Activated CD4-positive, alpha-beta memory T cell treated with anti-CD3 and anti-CD28 coated beads for 36 hours (primary cell): ENCODE measurements at places on chromosomes 5 and 9. TPM values are rescaled to one million over a fixed set of nuclear protein-coding genes. Genes with fewer than 3 reads are reported as not detected.

DNA sequence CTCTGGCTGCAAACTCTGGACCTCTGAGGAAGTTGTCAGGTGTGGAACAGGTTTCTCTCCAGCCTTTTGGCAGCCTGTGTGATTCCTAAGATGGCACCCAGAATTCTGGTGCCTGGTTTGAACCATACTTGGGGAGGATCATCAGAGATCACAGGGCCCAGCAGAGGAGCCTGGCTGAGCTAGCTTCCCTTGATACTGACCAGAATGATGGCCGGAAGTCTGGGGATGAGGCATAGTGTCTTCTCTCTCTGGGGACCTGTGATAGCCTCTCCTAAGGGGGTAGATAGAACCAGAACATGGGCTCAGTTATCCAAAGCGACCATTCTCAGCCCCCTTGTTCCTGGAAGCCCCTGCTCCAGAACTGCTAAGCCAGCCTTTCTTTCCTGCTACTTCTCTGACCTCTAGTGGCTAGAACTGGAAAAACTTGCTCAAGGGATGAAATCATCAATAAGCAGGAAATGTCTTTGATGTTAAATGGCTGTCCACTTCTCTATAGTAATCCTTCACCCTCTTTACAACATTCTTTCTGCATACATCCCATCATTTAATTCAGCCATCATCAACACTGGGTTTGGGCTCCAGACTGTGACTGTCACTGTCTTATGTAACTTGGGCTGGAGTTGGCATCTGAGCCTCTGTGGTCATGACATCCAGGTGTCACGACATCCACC is 55.1 kb downstream of the C9orf152 start:
- no peak for DNase-seq

GRCh38 chr5:125812651-125813050 is 610.6 kb upstream of the GRAMD2B start:
- no peak for DNase-seq

DNA sequence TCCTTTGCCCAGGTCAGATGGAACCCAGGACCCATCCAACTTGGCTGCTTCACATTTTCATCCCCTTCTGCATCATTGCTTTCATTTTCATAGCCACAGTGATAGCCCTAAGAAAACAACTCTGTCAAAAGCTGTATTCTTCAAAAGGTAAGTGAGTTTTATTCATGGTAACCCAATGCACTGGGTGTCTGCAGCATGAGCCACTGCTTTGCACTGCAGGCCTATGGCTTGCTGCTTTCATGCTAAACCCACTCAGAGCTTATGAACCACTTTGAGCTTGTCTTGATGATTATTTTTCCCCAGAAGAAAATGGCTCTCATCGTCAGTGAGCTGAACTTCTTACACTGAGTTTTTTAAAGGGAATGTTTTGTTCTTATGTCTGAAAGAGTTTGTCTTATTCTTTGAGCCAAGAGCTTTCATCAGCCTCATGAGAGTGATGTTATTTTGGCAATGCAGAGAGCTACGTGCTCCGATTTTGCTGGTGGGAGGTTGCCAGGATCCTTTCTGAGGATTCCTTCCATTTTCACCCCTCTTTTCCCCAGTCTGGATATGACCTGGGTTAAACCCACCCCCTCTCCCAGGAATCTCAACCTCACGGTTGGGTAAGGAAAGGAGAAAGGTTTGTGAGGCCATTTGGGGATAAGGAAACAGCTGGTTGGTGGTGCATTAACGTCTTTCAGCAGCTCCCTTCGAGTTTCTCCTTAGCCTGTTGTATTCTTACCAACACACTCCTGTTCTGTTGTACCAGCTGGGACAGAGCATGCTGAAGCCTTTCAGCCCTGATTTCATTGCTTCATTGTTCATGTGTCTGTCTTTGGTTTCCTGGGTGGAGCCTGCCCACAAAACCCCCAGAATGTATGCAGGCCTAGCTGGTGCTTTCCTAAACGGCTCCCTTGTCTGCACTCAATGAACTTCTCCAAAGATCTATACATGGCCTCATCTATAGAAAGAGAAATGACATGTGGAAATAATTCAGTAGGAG is 47.6 kb downstream of the PDCD1LG2 start:
- peak; percentile 65 for DNase-seq

GRCh38 chr9:126166866-126167265 is 159.8 kb upstream of the MVB12B start:
- no peak for DNase-seq

DNA sequence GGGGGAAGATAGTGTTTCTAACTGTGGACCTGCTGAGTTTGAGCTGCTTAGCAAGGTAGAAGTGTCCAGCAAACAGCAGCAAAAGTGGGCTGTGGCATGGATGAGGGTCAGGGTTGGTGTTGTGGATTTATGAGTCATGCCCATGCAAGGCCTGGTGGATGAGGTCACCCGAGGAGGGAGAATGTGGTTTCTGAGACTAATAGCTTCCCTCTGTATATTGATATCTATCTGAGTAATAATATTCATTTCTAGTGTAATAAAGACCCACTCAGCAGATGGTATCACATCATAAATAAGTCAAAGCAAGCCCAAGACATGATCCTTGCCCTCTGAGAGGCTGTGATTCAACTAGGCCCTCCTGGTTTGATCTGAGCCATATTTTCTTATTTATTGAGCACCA is 597.8 kb upstream of the CLINT1 start:
- DNase-seq, result peak; percentile 9

DNA sequence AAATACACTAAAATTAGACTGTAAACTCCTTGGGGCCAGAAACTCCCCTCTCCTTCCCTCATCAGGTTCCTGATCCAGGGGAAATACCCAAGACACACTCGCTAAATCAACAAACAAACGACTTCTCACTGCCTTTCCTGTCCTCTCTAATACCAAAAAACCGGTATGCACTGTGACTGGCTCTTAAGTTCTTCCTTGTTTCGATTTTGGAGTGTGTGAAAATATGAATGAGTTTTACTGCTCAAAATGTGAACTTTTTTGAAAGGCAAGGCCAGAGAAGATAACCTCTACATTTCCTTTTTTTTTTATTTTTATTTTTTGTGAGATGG is 81.1 kb upstream of the EPB41L4B start:
- DNase-seq, result no peak

- no peak for DNase-seq
Measured at GRCh38 chr5:88825584-88826315, 57.2 kb downstream of the MEF2C start.

DNA sequence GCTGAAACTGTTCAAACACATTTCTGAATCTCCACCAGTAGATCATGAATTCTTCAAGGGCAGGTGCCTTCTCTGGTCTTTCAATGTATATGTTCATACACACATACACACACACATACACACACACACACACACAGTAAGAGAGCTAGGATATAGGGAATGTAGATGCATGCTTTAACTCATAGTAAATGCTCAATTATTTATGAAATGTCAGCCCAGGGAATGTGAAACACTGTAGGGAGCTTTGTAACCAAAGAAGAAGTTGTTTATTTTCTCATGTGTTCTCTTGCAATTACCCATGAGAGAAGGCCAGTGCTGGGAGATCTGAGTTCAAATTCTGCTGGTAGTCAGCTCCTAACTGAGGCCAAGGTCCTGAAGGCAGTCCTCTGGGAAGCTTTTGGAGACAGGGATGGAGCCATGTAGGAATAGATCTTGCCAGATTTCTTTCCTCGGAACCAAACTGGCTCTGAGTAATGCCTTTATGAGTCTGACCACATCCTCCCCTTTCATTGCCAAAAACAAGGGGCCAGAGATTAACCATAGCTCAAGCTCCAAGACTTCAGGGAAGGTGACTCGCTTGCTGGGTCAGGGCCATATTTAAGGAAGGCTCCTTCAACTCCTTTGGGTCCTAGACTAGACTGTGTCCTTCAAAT is 487.0 kb upstream of the TNC start:
- no peak for DNase-seq

DNA sequence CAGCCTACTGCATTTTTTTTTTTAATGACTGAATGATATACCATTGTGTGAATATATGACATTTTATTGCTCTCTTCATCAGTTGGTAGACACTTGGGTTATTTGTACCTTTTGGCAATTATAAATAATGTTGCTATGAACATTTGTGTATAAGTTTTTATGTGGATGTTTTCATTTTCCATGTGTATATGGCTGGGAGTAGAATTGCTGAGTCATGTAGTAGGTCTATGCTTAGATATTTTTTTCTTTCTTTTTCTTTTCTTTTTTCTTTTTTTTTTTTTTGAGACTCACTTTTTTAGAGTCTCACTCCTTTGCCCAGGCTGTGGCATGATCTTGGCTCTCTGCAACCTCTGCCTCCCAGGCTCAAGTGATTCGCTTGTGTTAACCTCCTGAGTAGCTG is 32.9 kb upstream of the FAM120AOS start:
- DNase-seq, result no peak

- no peak for DNase-seq
Measured at GRCh38 chr5:107196500-107197059, 474.2 kb downstream of the EFNA5 start.

DNA sequence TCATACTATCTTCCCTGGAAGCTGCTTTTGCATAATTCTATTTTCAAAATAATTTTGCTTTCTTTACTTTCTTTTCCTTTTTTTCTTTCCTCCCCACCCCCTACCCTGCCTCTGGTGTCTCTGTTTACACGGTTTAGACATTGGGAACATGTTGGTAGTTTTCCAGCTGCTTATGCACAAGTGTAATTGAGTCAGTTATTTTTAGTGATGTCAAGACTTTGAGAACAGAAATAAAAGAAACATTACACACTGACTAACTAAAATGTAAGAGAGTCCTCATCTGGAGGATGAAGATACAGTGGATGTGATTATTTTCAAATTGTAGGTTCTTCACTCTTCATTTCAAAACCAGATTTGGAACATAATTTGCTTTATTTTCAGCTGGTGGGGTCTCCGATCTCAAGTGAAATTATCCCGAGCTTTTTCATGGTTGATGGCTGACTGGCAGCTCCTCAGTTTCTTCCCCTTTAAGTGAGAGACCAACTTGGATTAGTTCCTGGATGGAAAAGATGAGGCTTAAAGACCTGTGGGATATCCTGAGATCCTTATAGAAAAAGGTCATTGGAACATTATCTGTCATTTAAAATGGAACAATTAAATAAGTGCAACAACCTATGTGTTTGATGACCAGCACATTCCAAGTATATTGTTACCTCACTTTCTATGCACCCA is 154.4 kb upstream of the ZNF462 start:
- DNase-seq, result no peak

- DNase-seq, result no peak
Measured at GRCh38 chr5:121087560-121087959, 623.5 kb downstream of the PRR16 start.

DNA sequence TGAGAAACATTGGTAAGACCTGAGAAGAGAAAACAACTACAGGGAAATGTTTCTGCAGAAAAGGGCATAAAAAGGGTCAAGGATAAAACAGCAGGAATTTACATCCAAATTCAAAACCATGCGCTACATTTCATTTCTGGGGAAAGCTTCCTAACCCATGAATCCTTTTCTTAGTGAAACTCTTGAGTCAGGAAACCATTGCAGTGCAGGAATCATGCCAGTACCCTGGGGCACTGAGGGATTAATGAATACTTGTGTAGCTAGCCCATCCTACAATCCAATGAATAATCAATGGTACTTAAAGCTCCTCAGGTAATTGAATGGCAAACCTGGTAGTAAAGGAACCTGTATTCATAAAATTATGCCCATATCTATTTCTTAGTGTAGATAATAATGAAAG is 580.5 kb downstream of the TLE1 start:
- DNase-seq, result no peak

GRCh38 chr5:114449860-114450421 is 88.1 kb downstream of the KCNN2 start:
- DNase-seq, result peak; percentile 60

DNA sequence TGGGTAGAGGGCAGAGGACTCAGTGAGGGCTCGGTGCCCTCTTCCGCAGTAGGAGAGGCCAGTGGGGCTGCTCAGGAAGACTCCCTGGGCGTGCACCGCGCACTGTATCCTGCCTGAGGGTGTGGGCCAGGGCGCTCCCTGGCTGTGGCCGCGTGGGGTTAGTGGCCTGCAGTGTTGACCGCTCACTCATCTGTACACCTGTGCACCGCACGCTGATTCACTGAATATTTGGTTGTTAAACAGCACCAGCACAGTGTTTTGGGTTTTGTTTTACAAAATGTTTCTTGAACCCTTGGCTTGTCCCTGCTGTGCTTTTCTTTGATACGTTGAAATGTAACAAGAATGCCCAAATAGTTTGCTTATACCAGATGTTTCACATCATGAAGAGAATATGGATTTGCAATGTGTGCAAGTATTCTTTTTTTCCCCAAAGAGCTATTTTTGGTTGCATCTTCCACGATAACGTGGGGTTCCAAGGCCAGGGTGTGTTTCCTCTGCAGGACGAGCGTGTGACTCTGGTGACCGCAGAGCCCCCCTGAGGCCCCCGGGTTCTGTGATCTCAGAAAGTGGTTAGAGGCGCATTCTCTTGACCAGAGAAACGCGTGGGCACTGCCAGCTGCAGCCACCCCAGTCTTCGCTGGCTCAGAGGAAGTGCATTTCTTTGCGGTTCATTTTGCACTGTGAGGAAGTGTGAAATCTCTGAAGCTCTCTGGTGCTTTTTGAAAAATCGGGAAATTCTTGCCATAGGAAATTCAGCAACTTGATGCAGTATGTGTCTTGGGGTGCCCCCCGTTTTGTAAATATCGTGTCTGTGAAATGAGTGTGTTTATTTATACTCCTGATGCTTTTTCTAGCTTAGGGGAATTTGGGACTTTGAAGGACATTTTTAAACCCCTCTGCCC is 46.9 kb downstream of the AHRR start:
- DNase-seq, result peak; percentile 42

GRCh38 chr9:92055624-92056023 is 59.6 kb downstream of the SPTLC1 start:
- no peak for DNase-seq

DNA sequence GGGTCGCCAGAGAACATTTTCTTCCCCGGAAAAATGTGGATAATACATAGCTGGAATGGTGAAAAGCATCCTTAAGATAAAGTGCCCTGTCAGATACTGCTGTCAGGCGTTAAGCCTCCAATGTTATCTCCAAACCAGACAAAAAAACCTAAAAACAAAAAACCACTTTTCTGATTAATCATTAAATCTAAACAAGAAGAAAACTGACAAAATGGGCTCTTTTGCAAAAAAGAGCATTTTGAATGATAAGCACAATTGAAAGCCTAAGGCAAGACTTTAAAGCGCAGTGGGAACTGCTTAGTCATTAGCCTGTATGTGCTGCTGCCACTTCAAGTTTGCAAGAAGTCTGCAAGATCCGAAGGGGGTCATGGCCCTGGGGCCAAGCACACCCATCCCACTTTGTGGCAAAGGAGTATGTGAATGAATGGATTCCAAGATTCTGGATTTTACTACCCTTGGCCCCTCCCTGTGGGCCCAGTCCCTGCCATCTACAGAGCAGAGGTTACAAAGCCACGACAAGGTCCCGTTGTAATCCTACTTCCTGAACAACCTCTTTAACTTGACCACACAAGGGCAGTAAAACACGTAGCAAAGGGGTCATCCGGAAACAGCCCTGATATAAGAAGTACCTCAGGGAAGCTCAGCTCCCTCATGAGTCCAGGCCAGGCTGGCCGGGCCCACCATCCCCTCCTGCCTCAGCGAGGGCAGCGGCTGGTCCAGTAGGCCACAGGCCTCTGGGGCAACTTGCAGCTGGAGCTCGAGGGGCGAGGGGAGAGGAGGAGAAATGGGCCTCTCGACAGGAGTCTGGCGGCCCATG is 29.7 kb downstream of the SHB start:
- no peak for DNase-seq

Gene TRAF1
- total RNA-seq, result 124 TPM

Gene ACTL7B
- not detected for total RNA-seq

Gene IL11RA
- 22.1 TPM for total RNA-seq

Gene CLPTM1L
- total RNA-seq, result 70.1 TPM

Gene HDHD3
- 17.7 TPM for total RNA-seq

Gene NOTCH1
- total RNA-seq, result 68.3 TPM

Gene CDH6
- not detected for total RNA-seq

Gene EGFL7
- total RNA-seq, result 0.90 TPM

Gene CATSPER3
- total RNA-seq, result 0.53 TPM

Gene IFNA21
- not detected for total RNA-seq

Gene ECM2
- total RNA-seq, result not detected

Gene GARNL3
- 3.9 TPM for total RNA-seq
